Activated T-cell treated with anti-CD3 and anti-CD28 coated beads for 48 hours (primary cell): ENCODE measurements at places on chromosomes 4 and X.

- DNase-seq: no peak
These were observed 23.4 kb downstream of the ADRA2C start for GRCh38 chr4:3789587-3789986.

GRCh38 chrX:19616959-19617358, 101.7 kb upstream of the MAP3K15 start:
- no peak for DNase-seq

- DNase-seq: no peak
These were observed 238.4 kb upstream of the TEX13A start for GRCh38 chrX:105458846-105459245.

DNA sequence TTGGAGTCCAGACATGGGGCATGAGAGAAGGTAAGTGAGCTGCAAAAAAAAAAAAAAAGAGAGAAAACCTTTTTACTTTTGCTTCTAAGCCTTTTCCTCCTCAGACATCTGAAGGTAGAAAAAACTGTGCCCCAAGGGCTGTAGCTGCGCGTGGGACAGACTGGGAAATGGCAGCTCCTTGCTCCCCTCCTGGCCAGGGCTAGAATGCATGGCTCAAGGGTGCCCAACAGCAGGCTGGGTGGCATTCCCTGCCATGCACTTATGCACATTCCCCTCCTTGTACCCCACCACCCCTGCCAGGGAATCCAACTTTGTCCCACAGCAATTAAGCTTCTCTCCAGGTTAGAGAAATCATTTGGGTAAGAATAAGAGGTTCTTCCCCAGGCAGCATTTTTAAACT, 421.2 kb downstream of the TRAM1L1 start:
- no peak for DNase-seq

GRCh38 chr4:156497486-156497885, 474.1 kb downstream of the PDGFC start:
- DNase-seq: no peak

GRCh38 chrX:40866893-40867292, 131.6 kb upstream of the MED14 start:
- no peak for DNase-seq

DNA sequence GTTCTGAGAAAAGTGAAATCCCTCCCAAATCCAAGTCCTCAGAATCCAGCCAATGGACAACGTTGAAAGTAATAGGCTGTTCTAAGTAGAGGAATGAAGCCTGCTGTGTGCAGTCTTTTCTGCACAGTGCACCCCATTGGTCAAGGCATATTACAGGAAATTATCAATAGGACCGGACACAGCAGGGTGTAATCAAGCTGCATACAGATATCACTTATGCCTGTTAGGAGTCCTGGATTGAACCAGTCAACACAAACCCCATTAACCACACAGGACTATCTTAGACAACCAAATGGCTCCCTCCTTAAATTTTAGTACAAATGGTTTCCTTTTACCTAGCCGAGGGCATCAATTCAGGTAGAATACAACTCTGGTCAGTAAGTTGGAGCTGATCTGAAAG, 34.2 kb upstream of the MAGEA8 start:
- no peak for DNase-seq

DNA sequence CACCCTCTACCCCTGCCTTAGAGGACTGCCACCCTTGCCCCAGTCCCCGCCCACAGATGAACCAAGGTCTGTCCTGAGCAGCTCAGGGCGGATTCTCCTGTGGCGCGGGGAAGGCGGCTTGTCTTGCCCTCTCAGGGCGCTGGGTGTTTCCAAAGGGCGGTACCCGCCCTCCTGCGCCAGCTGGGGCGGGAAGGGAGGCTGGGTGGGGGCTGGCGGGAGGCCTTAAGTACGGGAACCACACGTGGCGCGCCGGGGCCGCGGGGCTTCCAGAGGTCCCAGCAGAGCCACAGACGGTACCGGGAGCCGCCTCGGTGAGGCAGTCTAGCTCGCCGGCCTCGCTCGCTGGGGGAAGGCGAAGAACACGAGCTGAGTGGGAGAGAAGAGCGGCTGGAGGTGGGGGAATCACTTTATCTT, 361.1 kb downstream of the MID1IP1 start:
- DNase-seq: peak; percentile 49

DNA sequence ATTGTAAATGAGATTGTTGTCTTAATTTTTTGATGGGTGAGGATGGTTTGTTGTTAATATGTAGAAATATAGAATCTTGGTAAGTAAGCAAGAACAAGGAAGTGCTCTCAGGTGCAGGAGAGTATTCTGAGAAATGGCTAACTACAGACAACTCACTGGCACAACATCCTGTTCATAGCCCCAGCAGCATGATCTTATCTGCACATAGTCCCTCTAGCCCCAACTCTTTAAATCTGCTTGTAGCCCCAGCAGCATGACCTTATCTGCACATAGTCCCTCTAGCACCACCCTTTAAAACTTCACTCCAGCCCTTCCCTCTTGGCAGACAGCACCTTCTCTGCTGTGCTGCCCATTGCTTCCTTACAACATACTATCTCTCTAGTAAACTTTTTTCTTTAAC, 1957.1 kb upstream of the ADGRL3 start:
- no peak for DNase-seq

GRCh38 chr4:62670514-62670913, 1470.4 kb downstream of the ADGRL3 start:
- DNase-seq: no peak

- no peak for DNase-seq
These were observed 173.0 kb upstream of the CASK start for GRCh38 chrX:42096265-42096920.

GRCh38 chrX:69104756-69105434, 60.4 kb downstream of the PJA1 start:
- no peak for DNase-seq

DNA sequence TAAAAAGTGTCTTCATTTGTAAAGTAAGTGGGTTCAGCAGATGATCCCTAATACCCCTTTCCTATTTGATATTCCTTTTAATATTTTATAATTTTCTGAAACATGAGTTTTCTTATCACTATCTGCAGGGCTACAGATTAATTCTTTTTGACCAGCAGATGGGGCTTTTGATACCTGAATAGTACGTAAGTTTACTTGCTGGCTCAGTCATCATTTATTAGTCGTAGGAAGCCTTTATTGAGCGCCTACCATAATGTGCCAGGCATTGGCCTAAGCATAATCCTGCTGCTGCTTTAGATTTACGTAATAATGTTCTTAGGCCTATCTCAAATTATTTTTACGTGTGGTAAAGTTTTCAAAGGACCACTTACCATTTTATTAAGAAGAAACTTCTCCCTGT, 33.1 kb downstream of the OSTC start:
- DNase-seq: no peak

DNA sequence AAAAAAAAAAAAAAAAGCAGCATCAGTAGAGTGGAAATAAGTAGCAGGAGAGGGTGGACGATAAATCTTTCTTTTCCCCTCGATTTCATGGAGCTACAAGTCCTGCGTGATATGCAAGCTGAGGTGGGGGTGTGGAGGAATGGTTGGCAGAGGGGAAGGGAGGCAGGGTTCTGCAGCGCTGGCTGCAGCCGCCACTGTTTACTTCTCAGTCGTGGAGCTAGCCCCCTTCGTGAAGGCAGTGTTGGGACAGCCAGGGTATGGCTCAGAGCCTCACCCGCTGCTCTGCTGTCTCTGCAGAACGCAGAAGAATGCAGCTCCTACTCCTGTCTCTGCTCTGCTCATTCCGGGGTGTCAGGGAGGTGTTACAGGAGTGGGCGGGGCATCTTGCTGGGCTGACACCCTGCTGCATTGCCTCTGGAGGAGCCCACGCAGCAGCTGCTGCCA, 140.6 kb downstream of the GPM6A start:
- DNase-seq: no peak

DNA sequence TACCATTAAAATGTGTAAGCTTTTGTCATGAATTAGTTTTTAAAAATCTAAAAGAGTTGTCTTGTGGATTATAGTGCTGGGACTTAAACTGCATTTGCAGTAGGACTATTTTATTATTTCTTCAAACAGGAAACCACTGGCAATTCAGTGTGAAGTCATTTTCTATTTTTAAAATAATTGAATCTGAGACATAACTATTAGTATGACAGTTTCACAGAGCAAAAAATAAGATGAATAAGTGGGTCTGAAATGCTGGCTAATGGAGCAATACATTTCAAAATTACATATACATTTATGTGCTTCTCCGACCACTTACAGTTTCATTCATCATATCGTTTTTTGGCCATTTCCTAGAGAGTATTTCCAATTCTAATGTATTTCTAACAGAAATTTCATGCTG, 75.3 kb upstream of the RAPGEF2 start:
- no peak for DNase-seq

DNA sequence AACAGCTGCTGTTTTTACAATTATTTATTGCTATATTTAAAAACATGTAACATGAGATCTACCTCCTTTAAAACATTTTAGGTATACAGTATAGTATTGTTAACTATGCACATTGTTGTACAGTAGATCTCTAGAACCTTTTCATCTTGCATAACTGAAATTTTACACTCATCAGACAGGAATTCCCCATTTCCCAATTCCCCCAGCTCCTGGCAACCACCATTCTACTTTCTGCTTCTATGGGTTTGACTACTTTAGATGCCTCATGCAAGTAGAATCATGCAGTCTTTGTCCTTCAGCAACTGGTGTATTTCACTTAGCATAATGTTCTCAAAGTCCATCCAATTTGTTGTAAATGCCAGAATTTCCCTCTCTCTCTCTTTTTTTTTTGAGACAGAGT, 9.7 kb upstream of the LSM6 start:
- DNase-seq: no peak

- no peak for DNase-seq
These were observed 60.3 kb upstream of the CAMK2D start for GRCh38 chr4:113821856-113822255.

DNA sequence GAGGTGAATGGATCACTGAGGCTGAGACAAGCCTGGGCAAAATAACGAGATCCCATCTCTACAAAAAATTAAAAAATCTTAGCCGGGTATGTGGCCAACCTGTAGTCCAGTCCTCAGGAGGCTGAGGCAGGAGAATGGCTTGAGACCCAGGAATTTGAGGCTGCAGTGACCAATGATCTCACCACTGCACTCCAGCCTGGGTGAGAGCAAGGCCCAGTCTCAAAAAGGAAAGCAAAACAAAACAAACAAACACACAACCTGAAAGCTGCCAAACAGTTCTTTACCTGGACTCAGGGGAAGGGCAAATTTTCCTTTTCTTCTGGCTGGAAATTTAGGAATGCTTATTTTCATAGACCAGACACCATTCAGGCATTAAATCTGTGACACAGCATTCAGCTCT, 163.1 kb upstream of the FAT1 start:
- no peak for DNase-seq

DNA sequence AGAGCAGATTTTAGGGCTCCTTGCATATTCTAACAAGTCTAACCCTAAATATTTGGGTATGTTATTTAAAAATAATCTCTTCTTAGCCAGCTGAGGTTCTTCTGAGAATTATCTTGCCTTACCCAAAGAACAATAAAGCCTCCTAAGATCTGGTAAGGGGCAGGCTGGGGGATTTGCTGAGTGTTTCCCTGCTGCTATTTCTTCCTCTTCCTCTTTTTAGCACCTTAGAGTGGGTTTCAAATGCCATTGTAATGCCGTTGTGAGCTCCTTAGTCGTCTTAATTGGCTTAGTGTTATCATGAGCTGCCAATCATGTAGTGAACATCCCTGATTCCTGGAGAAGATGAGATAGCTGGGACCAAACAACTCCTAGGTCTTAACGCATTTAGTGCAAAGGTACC, 15.4 kb downstream of the STOX2 start:
- no peak for DNase-seq
